ENCODE measurements at places on chromosomes 1 and 21.

GRCh38 chr1:201603613-201604232 is 64.8 kb downstream of the NAV1 start:
- no peak for DNase-seq

DNA sequence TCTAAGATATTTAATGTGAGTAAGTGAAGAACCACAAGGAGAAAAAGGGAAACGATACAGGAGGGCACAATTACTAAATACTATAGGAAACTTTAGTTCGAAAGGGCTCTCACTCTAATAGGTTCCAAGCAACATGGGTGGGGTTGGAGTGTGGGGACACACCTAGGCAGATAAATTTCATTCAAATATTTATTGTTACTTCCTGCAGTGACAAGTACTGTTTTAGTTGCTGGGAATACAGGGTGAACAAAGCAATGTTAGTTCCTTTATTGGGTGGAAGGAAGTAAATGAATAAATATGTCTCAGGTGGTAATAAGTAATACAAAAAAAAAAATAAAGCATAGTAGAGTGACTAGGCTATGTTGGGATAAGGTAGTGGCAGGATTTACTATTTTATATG is 73.2 kb upstream of the B3GALT2 start:
- no peak for DNase-seq

- DNase-seq = no peak
Measured at GRCh38 chr1:168799927-168800605, 71.1 kb upstream of the DPT start.

GRCh38 chr1:22254756-22255155 is 111.9 kb upstream of the WNT4 start:
- DNase-seq = no peak

DNA sequence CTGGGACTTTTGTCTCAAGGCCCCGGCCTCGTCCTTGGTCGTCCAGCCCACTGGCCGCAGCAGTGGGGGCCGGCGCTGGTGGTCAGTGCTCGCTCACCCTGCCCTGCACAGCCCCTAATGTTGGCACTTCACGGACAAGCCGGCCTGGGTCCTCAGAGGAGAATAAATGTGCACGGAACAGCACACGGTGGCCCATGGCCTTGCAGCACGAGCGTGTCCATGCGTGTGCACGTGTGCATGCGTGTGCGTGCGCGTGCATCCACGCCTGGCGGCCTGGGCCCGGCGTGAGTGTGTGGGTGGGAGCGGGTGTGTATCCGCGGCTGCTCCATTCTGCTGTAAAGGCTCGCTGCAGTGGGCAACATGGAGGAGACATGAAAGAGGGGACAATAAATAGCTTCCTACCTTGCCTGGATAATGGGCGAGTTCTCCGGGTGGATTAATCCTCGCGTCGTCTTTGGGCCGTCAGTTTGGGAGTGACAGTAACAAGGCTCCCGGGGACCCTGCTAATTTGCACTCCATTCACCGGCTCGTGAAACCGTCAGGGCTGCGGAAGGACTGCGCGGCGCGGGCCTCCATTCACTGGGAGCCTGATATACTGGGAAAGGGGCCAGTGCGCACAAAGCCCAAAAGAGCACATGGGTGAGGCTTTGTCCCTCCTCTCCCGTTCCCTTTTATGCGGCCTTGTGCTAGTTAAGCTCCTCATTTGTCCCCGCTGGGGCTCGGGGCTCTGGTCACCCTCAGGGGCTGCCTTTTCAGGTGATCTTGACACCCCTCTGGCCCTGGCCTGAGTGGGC is 142.8 kb downstream of the PRDM16 start:
- no peak for DNase-seq

- DNase-seq = no peak
Measured at GRCh38 chr1:86061551-86061990, 95.0 kb downstream of the COL24A1 start.

DNA sequence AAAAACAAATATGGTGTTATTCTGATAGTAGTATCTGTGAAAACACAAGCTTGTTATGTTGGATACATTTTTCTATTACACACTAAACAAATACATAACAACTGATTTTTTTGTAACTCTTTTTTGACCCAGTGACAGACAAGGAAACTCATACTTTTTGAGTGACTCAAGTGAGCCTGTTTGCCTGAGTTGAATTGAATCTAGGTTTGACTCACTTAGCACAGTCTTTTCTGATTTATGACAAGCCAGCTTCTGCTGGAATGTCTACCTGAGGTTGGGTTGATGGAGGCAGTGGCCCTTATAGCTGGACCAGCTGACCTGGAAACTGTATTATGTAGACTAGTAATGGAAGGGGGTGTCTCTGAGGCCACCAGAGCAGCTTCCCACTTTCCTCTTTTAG is 4.2 kb upstream of the CLCA4 start:
- no peak for DNase-seq

- DNase-seq = no peak
Measured at GRCh38 chr21:40685141-40685540, 161.8 kb downstream of the DSCAM start.

GRCh38 chr1:175687622-175688415 is 55.6 kb downstream of the TNR start:
- DNase-seq = no peak

GRCh38 chr21:46326110-46326703 is 2.3 kb downstream of the PCNT start:
- no peak for DNase-seq

- no peak for DNase-seq
Measured at GRCh38 chr1:111878091-111878490, 111.4 kb downstream of the KCND3 start.

DNA sequence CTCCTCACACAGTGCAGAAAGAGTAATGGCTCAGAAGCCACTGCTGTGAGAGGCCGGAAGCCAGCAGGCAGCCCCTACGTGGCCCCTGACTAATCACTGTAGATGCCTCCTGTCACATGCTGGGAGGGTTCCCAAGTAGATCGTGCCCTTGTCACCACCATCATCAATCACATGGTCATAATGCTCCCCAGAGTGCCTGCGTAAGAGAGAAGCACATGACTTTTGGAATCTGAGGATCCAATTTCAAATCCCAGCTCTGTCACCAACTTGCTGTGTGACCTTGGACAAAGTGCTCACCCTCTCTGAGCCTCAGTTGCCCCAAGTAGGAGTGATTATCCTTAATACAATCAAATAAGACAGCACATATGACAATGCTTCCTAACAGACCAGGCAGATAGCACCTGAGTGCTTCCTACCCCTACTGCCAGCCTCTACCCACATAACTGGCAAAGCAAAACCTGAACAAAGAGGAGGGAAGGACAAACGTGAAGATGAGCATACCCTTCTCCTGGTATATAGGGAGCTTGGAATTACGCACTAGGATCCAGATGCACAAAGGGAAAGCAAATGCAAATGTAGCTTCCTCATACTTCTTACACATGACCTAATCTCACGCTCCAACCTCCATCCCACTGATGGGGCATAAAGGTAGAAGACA is 65.7 kb downstream of the SDC3 start:
- no peak for DNase-seq

DNA sequence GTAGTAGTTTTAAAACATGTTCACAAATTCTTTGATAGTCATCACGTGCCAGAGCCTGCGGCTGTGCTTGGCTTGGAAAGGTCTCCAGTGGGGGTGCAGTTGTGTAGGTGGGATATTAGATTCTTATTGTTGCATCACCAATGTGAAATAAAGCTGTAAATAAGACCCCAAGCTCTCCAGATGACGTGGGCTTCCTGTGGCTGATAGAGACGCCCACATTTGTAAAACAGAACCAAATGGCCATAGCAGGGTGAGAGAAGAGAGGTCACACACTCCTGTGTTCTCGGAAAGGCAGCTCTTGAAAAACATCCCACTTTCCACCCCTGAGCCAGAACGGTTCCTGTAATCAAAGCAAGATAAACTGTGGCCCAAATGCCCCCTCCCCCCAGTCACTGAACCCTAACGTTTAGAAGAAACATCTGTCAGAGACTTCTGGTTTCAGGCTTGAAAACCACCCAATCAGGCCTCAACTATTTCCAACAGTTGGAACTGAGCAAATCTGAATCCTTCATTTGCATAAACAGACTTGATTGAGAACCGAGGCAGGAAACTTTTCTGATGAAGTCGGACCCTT is 6.6 kb upstream of the NTPCR start:
- DNase-seq = no peak

- peak; percentile 20 for DNase-seq
Measured at GRCh38 chr21:46098303-46099141, 610 bp downstream of the COL6A2 start.

DNA sequence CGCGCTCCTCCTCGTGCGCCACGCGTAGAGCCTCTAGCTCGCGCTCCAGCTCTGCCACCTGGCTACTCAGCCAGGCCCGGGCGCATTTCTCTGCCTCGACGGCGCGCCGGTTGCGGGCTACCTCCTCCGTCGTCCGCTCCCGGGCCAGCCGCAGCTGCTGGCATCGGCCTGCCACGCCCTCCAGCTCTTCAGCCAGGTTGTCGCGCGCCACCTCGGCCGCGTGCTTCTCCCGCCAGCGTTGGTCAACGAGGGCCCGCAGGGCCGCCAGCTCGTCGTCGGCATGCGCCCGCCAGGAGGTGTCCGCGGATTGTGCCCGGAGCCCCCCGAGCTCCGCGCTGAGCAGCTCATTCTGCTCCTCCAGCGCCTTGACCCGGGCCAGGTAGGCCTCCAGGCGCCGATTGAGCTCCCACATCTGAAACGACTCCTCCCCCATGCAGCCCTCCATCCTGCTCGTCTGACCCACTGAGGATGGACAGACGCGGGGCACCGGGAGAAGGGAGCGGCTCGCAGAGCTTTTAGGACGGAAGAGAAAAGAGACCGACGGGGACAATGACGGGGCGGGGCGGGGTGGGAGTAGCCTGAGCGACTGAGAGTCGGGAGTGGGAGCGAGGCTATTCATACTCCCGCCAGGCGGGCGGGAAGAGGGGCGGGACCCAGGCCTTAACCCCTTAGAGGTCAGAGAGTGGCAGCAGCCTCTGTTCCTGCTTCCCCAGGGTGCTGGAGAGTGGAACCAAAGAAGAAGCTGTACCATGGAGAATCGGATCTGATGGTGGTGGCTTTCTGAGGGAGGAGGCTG is at the start of gene NES:
TSS of gene NES (minus strand) at position 588 of the 796 bp plus-strand sequence. CDS start at position 445, 143 bp downstream.
- no peak for DNase-seq

DNA sequence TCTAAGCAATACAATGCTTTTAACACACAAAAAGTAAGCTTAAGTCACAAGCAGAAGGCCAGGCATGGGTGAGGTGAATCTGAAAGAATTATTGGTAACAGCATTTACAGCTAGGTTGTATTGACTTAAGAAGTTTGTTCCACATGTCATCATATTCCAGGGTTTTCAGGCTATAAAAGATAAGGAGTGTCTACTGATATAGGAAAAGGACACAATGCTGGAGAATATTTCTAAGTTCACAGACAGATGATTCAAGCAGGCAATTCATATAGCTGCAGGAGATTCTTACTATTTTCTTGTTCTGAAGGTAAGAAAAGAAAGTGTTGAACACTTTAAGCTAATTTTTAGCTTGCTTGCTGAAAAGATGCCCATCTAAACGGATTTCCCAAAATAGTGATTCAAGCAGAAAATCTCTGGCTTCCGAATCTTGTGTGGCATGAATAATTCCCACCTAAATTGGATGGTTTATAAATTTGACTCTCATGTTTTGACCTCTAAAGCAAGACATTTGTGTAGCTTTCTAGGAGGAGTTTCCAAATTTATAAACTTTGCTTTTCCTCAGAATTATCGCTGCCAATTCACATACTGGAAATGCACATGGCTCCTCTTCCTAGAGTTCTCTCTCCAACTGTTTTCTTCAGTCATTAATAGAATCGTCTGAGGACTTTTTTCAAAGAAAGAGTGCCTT is 95.6 kb upstream of the LBR start:
- DNase-seq = no peak

DNA sequence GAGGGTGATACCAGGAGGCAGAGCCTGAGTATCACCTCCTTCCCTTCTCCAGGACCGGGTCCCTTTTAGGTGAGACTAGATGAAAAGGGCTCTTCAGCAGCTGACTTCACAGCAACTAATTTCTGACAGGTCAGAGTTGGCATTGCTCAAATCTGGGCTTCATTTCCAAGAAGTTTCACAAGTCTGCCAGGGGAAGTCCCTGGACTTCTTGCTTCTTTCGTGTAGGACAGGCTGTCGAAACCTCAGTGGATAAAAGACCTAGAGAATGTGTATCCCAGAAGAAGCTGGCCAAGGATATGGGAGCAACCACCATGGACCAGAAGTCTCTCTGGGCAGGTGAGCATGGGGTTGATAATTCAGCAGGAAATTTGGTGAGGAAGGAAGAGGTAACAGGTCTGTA is at the start of gene CHI3L2:
TSS of gene CHI3L2 (plus strand) at position 280 of the 400 bp plus-strand sequence. CDS start at position 297, 17 bp downstream.
- DNase-seq = no peak

GRCh38 chr1:18473195-18473815 is 7.4 kb upstream of the KLHDC7A start:
- DNase-seq = no peak

DNA sequence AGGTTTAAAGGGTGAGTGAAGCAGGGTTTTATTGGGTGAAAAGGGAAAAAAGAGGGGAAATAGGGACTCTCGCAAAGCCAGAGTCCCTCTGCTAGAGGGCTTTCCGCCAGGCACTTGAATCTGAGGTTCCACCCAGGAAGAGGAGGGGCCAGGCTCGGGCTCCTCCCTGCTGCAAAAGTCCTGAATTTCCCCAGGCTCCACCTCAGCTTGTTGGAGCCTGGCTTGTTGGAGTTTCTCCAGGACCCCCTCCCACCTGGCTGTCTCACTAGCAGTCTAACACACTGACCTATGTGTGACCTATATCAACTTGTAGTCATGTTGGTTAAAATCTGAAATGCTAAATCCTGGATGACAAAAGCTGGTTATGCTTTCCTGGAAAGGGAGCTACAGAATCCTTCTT is 25.5 kb downstream of the GBP2 start:
- DNase-seq = no peak

- DNase-seq = no peak
Measured at GRCh38 chr1:41340655-41341364, 20.4 kb upstream of the FOXO6 start.

- no peak for DNase-seq
Measured at GRCh38 chr1:4673494-4673893, 19.1 kb downstream of the AJAP1 start.

DNA sequence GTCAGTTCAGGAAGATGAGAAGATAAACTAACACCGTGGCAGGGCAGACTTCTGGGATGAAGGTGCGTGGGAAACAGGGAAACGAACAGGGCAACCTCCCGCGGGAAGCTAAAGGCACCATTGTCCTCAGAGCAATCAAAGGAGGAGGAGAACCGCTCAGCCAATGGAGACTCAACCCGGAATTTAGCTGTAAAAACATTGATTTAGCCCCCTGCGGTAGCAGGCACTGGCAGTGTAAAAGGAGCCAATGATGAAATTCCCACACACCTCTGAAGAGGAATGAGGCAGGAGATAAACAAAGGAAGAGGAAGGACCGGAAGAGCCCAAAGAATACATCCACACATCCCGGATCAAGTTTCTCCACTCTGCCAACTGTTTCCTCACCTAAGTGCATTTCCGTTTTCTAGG is 19.5 kb downstream of the HLCS start:
- no peak for DNase-seq

- DNase-seq = no peak
Measured at GRCh38 chr1:110449661-110450651, 993 bp upstream of the PROK1 start.

GRCh38 chr1:71307451-71307850 is 226.6 kb upstream of the ZRANB2 start:
- DNase-seq = no peak

- peak; percentile 89 for DNase-seq
Measured at GRCh38 chr1:50968158-50968820, 1.8 kb upstream of the CDKN2C start.

GRCh38 chr1:225670806-225671733 is 18.1 kb upstream of the ENAH start:
- DNase-seq = no peak
